ENCODE measurements at places on chromosomes 3 and 15. TPM values are rescaled to one million over a fixed set of nuclear protein-coding genes. Genes with fewer than 3 reads are reported as not detected.
A peak's percentile ranks its signal among the peaks of the same experiment; 100 is the strongest.

The AGTR1 gene
- 4.0 TPM for total RNA-seq

The TMEM108 gene
- not detected for total RNA-seq

The SLC9C1 gene
- not detected for total RNA-seq

The KNG1 gene
- not detected for total RNA-seq

The CXCR6 gene
- not detected for total RNA-seq

The TMEM45A gene
- 87.7 TPM for total RNA-seq

The SLC38A3 gene
- not detected for total RNA-seq

DNA sequence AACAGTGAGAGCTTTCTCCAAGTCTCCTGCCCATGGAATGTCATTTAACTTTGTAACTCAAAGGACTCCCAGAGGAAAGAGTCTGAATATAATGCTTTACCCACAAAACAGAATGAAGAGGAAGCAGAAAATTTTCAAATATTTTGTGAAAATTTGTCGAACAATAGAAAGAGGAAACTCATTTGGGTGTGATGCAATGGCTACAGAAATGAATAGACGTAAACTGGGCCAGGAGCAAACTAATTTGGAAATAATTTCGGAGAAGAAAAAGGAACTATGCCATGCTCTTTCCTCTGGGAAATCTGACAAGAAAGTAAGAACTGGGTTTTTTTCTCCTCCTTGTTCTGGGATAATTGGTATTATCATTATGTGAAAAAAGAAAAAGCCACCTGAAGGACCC is 11.2 kb upstream of the SUMF1 start:
- H3K27me3 ChIP-seq: peaks cover 22% of the 10 kb centered on the region
- no peak for DNase-seq
- H3K36me3 ChIP-seq: no peaks in the 10 kb centered on the region
- no peak overlapping the region for H3K4me3 ChIP-seq
- H3K4me1 ChIP-seq: 0 out of 2 replicates have a peak, but pooled peaks cover 7% of the 10 kb centered on the region
- H3K27ac ChIP-seq: no peak overlapping the region

- H3K27me3 ChIP-seq: no peaks in the 10 kb centered on the region
- no peaks in the 10 kb centered on the region for H3K4me1 ChIP-seq
- DNase-seq: no peak
- no peak overlapping the region for H3K27ac ChIP-seq
- no peaks in the 10 kb centered on the region for H3K36me3 ChIP-seq
- H3K4me3 ChIP-seq: no peak overlapping the region
Observed at GRCh38 chr3:34237946-34238345, 439.5 kb downstream of the PDCD6IP start.

- DNase-seq: peak; percentile 60
- H3K4me3 ChIP-seq: no peak overlapping the region
- H3K27ac ChIP-seq: no peak overlapping the region
Observed at GRCh38 chr3:101484805-101485620, 28.0 kb downstream of the SENP7 start.

GRCh38 chr3:169668072-169668956 is 4.8 kb upstream of the MECOM start:
- peak; percentile 42 for DNase-seq
- 0 out of 2 replicates have a peak, but pooled peaks cover 5% of the 10 kb centered on the region for H3K4me1 ChIP-seq
- no peaks in the 10 kb centered on the region for H3K36me3 ChIP-seq
- H3K4me3 ChIP-seq: peak overlapping the region; percentile 57

DNA sequence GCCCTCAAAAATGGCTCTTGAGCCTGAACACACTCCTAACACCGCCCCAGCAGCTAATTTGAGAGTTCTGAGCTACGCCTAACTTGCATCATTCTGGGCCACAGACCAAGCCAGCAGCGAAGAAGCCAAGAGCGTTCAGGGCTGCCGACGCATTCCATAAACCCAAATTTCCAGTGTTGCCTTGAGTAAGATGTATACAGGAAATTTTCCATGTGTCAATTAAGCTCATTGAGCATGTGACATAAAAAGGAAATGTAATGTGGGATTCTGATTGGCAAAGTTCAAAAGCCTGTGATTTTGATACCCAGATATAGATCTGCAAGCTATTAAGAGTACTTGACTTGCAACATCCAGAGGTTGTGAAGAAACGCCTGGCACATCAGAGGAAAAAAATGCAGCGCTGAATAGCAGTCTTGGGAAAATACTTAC is 148.6 kb upstream of the NR2F2 start:
- H3K4me1 ChIP-seq: peaks cover 16% of the 10 kb centered on the region
- no peaks in the 10 kb centered on the region for H3K27me3 ChIP-seq
- H3K36me3 ChIP-seq: no peaks in the 10 kb centered on the region
- H3K27ac ChIP-seq: peak overlapping the region; percentile 73

DNA sequence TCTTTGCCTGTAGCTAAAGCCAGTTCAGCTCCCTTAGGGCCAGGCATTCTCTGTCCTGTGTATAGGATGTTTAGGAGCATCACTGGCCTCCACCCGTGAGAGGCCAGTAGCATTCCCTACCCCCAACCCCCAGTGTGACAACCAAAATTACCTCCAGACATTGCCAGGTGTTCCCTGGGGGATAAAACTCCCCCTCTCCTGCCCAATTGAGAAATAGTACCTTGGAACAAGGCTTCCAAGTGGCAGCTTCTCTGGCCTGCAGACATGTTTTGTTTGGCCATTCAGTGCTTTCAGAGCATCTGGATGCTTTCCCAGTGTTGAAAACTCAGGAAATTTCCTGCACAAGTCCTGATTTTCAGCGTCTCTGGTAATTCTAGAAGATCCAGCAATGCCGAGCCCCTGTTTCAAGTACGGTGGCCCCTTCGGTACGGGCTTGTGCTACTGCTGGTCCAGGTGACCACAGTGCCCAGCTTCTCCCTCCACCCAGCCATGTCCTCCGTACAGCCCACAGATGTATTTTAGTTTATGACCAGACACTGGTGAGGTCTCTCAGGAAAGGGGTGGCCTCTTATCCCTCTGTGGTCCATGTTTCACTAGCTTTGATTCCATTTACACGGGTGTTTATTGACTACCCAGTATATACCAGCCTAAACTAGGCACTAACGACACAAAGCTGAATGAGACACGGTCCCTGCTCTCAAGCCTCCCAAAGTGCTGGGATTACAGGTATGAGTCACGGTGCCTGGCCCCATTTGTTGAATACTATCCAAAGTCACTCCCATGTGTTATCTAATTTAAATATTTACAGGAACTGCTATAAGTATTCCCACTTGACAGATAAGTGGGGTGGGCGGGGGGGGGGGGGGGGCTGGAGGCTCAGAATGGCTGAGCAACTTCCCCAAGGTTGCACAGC is 125.4 kb upstream of the RAD18 start:
- no peaks in the 10 kb centered on the region for H3K4me1 ChIP-seq
- no peak overlapping the region for H3K27ac ChIP-seq
- no peaks in the 10 kb centered on the region for H3K36me3 ChIP-seq
- peaks cover 7% of the 10 kb centered on the region for H3K27me3 ChIP-seq

DNA sequence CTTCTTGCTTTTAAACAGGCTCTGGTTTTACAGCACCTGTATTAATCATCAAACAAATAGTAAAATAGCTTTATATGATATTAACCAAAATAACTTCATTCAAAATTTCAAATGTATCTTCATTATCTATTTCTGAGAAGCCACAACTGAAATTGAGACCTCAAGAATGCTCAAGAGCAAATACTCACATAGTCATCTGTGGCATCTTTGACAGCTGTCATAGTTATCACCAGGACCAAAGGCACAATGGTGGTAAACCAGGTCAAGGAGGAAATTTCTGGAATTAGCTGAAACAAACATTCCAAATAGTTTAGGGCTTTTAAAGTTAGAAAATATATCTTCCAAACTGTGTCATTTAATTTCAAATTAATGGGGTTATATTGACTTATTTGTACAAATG is 74.6 kb downstream of the ATP8B4 start:
- no peaks in the 10 kb centered on the region for H3K36me3 ChIP-seq
- H3K4me1 ChIP-seq: peaks cover 17% of the 10 kb centered on the region
- DNase-seq: no peak
- H3K27me3 ChIP-seq: no peaks in the 10 kb centered on the region
- H3K27ac ChIP-seq: no peak overlapping the region

DNA sequence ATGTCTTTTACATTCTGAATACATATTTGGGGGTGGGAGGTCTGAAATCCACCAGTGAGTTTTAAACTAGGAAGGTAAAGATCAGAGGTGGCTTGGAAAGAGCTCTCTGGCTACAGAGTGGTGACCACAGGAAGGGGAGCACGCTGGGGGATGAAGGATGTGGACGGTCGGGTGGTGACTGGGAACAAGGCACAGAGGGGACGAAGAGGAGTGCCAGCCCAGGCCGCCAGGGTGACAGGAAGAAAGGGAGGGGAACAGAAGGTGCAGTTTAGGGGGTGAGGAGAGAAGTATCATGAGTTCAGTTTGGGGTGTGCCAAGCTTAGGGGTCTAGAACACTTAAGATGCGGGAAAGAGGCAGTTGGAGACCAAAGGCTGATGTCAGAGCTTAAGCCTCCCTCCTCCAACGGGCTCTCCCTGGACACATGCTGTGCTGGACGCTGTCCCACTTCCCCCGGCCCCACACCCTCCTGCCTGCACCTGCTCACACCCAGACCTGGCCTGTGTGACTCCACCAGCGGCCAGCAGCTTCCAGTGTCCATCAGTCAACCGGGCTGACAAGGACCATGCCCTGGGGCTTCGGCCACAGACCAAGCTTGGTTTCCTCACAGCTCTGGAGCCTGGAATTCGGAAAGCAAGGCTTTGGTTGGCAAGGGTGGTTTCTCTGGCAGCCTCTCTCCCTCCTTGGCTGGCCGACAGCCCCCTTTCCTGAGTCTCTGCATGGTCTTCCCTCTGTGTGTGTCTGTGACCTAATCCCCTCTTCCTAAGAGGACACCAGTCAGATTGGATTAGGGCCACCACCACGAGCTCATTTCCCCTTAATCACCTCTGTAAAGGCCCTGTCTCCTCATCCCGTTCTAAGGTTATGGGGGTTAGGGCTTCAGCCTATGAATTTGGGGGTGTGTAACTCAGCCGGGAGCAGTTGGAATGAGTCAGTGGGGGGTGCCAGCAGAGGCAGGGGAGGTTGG is 120.4 kb upstream of the IQSEC1 start:
- no peaks in the 10 kb centered on the region for H3K4me1 ChIP-seq
- H3K36me3 ChIP-seq: no peaks in the 10 kb centered on the region
- no peak overlapping the region for H3K4me3 ChIP-seq
- H3K27me3 ChIP-seq: peaks cover 14% of the 10 kb centered on the region
- no peak for DNase-seq
- H3K27ac ChIP-seq: no peak overlapping the region

DNA sequence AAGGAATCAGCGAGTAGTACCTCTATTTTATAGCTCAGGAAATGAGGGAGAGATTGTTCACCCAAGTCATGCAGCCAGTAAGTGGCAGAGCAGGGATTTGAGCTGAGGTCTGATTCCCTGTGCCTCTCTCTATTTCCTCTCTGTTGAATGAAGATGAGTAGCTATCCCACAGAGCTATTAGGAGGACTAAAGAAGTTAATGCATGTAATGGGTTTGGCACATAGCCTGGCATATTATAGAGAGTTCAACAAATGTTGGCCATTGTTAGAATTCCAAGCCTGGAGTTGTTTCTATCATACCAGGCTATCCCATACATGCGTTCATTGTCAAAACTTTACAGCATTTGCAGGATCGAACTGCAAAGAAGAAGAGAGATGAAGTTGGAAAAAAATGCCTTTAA is 21.8 kb upstream of the KLHL6 start:
- H3K4me1 ChIP-seq: no peaks in the 10 kb centered on the region
- no peaks in the 10 kb centered on the region for H3K36me3 ChIP-seq
- peaks cover 39% of the 10 kb centered on the region for H3K27me3 ChIP-seq
- H3K27ac ChIP-seq: no peak overlapping the region
- no peak overlapping the region for H3K4me3 ChIP-seq

GRCh38 chr3:175212896-175213295 is 353.8 kb downstream of the NAALADL2 start:
- no peak overlapping the region for H3K27ac ChIP-seq
- peak; percentile 74 for DNase-seq
- no peaks in the 10 kb centered on the region for H3K36me3 ChIP-seq

DNA sequence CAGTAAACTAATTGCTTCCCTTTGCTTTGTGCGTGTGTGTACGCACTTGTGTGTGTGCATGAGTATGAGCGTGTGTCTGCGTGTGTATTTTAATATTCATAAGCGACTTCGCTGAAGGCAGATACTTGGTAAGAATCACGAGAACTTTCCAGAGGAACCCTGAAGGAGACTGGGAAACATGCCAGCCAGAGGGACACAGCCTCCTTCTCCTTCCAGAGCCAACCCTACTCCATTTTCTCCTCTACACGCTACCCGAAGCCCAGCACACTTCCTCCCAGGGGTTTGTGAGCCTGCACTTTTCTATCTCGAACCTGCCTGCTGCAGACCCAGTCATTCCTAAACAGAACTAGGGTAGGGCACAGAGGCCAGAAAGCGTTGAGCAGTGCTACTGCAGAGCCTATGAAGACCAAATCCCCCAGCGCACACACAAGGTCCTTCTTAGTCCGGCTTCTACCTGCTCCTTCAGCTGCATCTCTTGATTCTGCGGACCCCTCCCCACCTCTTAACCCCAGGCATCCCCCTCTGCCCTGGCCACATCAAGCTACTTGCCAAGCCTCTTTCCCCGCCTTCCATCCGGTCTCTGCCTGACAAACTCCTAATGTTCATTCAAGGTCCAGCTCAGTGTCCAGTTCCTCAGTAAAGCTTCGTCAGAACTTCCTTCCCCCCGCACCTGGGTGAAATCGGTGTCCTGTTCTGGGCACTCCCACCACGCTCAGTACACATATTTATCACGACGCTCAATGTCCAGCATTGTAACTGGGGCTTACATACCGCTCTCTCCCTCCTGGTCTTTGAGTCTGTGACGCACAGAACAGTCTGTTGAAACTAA is 191.8 kb downstream of the FAM43A start:
- no peak overlapping the region for H3K27ac ChIP-seq
- H3K4me1 ChIP-seq: peaks cover 14% of the 10 kb centered on the region
- H3K36me3 ChIP-seq: no peaks in the 10 kb centered on the region

DNA sequence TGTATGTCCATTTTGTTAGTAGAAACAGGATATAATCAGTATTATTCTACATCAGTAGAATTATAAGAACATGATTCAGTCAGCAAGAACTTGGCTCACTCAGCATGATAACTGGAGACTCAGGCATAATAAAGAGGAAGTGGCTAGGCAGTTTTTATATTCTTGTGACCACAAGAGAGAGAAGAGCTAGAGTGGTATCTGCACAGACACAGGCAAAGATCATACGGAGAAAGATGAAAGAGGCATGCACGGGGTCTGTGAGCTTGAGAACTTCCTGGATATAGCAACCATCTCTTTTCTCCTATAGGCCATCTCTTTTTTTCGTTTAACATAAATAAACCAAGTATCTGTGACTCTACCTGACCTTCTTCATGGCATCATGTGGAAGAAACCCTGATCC is 46.8 kb downstream of the MYO5A start:
- peak overlapping the region; percentile 26 for H3K4me3 ChIP-seq
- no peaks in the 10 kb centered on the region for H3K36me3 ChIP-seq
- H3K27ac ChIP-seq: peak overlapping the region; percentile 40

GRCh38 chr3:64830681-64831080 is 142.9 kb upstream of the ADAMTS9 start:
- no peaks in the 10 kb centered on the region for H3K36me3 ChIP-seq
- no peak for DNase-seq
- no peak overlapping the region for H3K27ac ChIP-seq
- no peaks in the 10 kb centered on the region for H3K4me1 ChIP-seq
